OCI-M1 (cell line): ENCODE measurements at places on chromosomes 3 and 15.

DNA sequence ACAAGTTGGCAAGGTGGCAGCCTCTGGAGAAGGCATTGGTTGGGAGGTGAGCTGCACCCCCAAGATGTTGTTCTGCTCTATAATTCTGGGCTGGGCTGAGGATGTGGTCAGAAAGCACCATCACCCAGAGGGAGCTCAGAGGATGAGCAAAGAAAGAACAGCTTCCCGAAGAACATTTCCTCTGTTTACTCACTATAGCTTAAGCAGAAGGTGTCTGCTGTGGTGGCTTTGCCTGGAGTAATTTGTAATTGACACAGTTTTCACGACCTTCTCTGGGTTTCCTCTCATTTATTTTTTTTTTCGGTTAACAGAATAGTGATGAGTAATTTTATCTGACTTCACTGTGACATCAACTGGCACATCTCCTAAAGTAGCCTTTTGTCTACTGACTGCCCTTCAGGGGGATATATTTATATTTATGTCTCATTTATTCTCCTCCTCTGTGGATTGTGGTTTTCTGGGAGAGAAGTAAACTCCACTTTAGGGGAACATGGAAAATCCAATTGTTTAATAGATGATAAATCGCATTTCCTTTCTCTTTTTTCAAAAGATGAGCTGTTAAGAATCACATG, 49.5 kb upstream of the ABHD17C start:
- no peak for DNase-seq

DNA sequence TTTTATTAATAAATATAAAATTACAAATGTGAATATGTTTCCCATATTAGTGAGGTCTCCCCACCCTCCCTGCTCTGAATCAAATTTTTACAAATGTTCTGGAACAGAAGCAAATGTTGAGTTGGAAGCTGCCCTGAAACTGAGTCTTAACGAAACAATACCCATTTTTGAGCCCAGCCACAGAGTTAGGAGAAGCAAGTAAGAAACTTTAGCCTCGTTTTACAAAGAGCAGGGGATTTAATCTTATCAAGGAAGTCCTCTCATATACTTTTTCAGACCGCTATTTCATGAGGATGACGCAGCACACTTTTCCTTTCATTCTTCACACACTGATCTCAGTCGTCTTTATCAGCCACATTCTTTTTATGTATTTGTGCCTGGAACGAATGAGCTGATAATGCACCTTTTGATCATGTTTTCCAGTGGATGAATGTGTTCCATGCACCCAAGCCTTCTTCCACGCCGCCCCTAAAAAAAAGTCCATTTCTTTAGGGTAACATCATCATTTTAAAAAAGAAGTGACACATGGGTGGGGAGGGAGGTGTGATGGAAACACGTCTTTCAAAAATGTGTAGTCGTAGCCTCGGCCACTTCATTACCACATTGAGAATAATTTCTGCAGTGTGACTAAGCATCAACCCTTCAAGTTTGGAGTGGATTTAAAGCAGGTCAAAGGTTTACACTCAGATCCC, 48.1 kb downstream of the SETMAR start:
- DNase-seq: peak; percentile 96

- peak; percentile 36 for DNase-seq
Measured at GRCh38 chr3:88343264-88343663, 193.5 kb downstream of the C3orf38 start.

GRCh38 chr15:74291101-74292071, 55.3 kb downstream of the CCDC33 start:
- peak; percentile 93 for DNase-seq

DNA sequence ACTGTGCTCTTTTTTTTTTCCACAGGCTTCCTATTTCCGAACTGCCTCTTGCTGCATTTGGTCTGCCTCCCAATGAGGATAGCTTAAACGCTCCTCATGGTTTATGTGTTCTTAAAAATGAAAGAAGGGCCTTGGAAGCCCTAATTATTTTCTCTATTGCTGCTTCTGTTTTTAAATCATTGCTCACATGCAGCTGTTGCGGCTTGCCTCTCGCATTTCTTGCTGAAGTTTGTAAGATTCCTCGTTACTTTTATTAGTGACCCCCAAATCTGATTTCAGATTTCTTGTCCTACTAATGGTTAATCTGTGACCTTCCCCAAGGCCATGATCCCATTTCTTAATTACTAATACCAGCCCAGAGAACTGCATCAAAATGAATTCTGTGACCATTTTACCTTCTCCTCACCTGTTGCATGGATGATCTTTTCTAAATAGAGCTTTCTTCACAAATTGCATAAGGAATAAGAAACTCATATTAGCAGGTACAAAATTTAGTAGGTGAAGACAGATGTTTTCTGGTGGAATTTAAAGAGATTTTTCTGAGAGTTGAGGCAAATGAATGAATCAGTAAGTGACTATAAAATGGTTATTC, 1.8 kb downstream of the UBE2E1 start:
- no peak for DNase-seq

- DNase-seq: no peak
Measured at GRCh38 chr15:74628199-74628598, 12.6 kb downstream of the CLK3 start.

- no peak for DNase-seq
Measured at GRCh38 chr15:101168463-101168824, 83.4 kb downstream of the CHSY1 start.

DNA sequence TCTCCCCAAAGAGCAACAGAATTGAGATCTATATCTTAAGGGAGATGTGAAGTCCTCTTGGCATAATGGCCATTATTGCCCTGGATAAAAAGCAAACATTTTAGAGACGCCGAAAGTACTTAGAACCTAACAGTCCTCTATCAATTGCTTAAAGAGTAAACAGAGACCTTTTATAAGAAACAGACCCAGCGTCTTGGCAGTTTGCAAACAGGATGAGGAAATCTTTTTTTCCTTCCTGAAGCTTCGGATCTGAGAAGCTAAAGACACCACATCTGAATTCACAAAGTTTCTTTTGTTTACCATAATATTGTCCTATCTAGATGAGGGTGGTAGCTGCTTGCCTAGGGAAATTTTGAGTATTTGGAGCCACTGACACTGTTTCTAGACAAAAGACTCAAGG, 59.9 kb upstream of the LIMD1 start:
- no peak for DNase-seq

DNA sequence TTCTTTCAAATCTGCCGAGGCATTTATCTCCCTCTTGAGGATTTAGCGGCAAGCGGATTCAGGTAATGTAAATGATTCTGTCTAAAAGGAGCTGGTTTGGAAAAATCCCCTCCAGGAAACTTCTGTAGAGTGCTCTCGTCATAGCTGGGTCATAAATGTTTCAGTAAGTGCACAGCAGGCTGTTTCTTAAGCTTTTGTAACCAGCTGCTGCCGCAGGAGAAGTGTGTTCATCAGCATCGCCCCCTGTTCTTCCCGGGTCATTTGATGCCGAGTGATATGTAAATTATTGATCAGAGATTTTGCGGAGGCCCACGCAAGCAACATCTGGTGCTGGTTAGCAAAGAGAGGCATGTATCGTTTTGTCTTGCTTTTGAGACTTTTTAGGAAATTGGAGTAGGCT, 53.1 kb downstream of the DNASE1L3 start:
- no peak for DNase-seq

GRCh38 chr15:87703327-87704111, 553.0 kb downstream of the NTRK3 start:
- DNase-seq: peak; percentile 79

DNA sequence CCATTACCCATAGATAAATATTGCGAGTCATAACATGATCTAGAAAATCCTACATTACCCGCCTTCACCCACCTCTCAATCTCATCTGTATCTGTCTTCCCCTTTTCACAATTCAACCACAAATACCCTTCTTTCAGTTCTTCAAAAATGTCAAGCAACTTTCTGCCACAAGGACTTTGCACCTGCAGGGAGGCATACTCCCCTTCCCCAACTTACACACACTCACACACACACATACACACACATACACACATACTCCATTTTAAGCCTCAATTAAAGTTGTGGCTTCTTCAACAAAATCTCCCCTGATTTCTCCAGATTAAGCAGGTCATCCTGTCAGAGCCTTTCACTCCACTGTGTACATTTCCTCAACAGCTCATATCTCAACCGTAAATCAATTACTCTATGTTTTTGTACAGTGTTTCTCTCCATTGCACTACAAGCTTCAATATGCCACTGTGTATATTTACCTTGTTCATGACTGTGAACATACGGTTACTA, 33.1 kb upstream of the CCDC50 start:
- DNase-seq: peak; percentile 24

GRCh38 chr3:81218023-81218422, 543.4 kb downstream of the GBE1 start:
- peak; percentile 44 for DNase-seq

DNA sequence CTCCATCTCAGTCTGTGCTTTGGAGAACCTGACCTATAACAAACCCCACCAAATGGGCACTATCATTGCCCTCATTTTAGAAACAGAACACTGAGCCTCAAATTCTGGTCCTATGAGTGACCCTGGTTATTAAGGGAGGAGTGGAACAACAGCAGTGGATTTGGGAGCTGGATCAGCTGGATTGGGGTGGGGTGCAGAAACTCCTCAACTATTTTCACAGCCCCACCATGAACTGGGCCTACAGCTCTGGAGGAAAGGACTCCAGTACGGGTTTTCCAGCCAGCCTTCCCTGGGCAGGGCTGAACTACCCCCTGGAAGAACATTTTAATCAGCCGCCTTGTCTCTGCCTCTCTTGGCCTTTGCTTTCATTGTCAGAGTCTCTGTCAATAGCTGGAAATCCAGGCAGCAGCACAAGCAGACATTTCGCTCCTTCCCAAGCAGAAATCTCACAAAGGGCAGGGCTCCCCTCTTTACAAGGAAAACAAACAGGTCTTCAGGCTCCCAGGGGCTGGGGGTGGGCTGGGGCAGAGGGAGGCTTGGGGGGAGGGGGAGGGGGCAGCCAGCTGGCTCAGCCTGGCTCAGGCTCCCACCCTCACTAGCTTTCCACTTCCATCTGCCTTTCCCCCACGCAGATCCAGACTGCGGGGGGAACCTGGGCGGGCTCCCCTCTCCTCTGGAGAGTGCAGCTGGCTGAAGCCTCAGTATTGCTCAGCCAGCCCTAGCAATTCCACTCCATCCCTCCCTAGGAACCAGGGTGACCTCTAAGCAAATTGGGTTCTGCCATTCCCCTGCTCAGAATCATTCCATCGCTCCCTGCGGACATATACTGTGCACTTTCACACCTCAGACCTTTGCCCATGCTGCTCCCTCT, 13.7 kb upstream of the TLE3 start:
- DNase-seq: peak; percentile 83

GRCh38 chr3:184773283-184774186, 38.4 kb upstream of the VPS8 start:
- DNase-seq: no peak

DNA sequence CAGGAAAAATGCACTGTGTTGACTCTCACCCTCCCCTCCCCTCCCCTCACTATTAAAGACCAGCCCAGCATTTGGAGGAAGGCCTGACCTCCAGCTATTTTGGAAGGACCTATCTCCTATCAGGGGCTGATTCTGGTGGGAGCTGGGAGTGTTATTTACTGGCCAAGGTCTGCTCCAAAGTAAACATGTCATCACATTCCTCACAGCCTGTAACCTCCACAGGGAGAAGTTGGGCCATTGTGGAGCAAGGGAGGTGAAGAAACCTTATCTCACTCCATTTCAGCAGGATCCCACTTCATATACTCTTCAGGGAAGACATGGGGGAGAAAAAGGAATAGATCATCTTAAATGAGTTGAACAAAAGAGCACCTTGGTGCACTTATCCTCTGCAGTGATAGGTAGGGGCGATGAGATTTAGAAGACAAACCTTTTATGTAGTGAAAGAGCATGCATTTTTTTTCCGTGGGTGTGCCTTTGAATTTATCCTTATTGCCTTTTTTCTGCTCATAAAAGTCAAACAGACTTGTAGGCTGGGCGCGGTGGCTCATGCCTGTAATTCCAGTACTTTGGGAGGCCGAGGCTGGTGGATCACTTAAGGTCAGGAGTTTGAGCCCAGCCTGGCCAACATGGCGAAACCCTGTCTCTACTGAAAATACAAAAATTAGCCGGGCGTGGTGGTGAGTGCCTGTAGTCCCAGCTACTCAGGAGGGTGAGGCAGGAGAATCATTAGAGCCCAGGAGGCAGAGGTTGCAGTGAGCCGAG, 15.6 kb upstream of the FLNB start:
- no peak for DNase-seq

DNA sequence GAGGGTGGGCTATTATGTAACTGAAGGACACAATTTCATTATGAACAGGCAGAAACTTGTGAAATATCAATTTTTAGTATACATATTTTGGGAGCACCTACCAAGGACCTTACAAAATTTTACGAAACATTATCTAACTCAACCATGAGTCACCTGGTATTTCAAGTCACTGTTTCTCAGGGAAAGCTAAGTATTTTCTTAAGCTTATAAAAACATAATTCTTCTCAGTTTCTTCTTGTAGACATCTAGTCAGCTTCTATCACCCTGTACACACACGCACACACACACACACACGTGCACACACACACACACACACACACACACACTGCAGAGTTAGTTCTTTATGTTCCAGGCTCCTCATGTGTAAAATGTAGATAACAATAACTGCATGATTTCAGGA, 658.3 kb downstream of the TUSC7 start:
- no peak for DNase-seq

- no peak for DNase-seq
Measured at GRCh38 chr3:20528180-20528770, 342.3 kb upstream of the SGO1 start.

GRCh38 chr15:70251246-70251990, 153.7 kb upstream of the TLE3 start:
- DNase-seq: no peak

- DNase-seq: no peak
Measured at GRCh38 chr3:188286087-188286513, 132.1 kb downstream of the LPP start.

DNA sequence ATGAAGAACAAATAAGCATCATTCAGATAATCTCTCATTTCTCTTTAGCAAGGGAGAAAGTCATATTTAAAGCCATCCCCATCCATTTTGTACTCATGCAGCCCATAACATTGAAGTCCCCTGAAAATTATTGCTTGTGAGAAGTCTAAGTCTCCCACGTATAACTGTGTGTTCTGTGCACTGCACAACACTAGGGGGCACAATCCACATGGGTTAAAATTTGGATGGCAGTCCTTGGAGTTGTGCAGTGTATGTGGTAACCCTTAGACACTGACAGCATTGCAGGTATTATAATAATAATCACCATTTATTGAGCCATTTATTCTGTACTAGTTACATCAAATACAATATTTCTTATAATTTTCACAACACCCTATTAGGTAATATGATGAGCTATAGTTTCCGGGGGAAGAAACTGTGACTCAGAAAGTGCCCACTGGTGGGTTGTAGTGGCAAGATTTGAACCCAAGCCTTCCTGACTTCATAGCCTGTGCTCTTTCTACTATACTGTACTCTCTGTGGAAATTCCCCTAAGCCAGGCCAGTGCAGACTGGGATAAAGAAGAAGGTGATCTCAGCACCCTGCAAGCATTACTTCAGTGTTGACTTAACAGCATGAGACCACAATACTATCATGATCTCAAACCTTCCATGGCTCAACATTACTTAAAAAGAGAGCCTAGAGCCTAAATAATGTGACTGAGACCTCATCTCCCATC, 15.7 kb downstream of the KCNAB1 start:
- peak; percentile 3 for DNase-seq
